D721Med (cell line): ENCODE measurements at places on chromosomes 4 and X.

DNA sequence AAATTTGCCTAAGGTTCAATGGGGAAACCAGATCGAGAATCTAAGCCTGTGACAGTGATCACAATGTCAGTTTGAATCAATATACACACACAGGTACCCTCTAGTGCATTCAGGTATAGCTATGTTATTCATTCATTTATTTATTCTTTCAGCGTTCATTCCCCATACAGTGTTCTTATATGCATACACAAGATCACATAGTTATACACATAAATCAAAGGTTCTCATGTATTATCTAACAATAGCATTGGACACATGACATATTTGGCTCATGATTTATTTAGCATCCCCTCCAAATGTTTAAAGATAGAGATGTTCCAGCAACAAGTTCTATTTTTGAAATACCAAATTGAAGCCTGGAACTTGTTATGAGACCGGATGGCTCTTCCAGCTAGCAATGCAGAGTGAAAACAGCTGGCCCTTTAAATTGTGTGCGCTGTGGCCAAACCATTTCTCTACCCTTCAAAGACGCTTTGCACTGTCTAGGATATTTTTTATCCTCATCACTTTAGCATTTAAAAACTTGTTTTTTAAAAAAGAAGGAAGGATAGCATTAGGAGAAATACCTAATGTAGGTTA lies 131.0 kb downstream of the ATXN3L start:
- no peak for DNase-seq

- no peak for DNase-seq
These were observed 186.0 kb upstream of the FAM241A start for GRCh38 chr4:111959222-111959621.

DNA sequence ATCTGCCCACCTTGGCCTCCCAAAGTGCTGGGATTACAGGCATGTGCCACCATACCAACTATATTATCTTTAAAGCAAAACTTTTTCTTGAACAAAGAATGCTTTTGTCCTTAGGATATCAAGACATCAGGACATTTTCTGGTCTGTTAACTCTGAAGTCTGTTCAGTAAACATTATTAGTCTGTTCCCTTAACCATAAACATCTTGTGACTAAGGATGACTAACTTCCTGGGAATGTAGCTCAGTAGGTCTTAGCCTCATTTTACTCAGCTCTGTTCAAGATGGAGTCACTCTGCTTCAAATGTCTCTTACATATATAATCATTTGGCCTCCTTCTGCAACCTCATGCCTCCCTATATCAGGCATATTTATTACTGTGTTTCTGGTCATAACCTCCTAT lies 122.9 kb downstream of the UBE2NL start:
- DNase-seq, result no peak

GRCh38 chr4:121227341-121227792 lies 63.2 kb upstream of the TNIP3 start:
- no peak for DNase-seq

DNA sequence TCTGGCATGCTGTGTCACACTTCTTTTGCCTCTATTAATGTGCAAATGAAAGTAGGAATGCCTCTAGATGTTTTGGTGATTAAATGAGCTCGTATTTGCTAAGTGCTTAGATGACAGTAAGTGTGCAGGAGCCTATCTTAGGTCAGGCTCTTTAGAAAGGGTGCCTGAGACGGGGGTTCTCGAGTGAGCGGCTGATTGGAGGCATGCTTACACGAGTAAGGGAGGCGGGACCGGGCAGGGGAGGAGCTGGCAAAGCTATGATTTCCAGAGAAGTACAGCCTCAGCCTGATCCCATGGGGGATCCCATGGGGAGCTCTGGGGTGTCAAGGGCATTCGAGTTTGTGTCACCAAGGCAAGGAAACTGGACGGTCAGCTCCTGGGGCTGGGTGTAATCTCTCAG lies 44.8 kb downstream of the CLDN34 start:
- no peak for DNase-seq

- no peak for DNase-seq
These were observed 1.8 kb upstream of the KLHL4 start for GRCh38 chrX:87515836-87516235.

- no peak for DNase-seq
These were observed at the start of gene GPRIN3 for GRCh38 chr4:89307446-89308160. GPRIN3 (minus strand) TSS chr4:89307800; CDS start chr4:89250110, 57,690 bp downstream.

GRCh38 chr4:7160439-7160838 lies 31.9 kb upstream of the SORCS2 start:
- DNase-seq, result no peak

DNA sequence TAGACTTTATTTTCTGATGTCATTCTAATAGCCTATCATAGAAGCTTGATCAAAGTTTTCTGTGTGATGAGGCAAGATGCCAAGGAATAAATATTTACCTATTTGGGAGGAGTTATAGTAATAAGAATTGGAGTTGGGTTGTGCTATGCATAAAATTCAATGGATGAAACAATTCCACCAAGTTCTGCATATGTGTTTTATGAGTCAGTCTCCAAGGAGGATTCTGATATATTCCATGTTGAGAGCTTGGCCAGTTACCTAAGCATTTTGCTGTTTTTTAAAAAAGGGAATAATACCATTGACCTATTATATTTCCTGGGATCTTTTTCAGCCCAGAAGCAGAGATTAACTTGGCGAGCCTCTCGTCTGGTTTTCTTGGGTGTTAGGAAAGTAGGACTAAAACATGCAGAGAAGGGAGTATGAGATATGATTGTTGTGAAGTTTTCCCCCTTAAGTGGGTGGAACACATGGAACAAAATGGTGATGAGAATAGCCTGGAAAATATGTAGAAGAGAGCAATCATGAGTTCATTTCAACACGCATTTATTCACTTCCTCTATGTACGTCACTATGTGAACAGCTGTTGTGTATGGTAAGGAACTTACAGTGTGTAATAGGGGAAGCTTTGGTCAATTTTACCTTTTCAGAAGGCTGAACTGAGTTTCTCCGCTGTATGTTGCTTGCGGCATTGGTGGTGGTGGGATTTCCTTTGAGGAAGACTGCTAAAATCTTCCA lies 39.2 kb downstream of the POLA1 start:
- no peak for DNase-seq

DNA sequence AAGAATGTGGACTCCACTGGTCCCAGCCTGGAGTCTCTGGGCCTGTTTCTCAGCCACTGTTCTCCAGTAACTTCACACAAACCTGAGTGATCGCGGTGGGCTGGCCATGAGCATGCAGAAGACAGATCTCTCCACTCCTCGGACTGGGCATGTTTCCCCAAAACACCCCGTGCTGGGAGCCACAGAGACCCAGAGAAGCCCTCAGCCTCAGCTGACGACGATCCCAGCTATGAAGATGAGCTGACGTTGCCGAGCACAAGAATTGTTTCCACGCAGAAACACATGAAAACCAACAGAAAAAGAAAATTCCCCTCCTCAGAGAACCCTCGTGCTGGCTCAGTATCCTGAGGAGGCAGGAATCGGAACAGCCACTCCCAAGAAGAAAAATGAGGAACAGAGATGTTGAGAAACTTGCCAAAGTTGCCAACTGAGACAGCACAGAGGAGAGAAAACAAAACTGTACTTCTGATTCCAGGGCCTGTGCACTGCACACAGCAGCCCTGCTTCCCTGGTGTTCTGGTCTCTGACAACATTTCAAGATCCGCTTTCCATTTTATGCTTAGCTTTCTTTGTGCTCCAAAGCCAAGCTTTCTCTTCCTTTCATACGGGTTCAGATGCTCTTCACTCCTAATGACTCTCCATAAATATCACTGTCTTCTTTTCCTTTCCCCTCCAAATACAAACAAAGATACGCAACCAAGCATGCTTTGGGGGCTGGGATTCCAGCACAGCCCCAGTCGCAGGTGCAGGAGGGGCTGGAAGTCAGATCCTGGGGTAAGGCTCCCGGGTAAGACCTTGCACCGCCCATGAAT lies 81.4 kb downstream of the IRF2 start:
- no peak for DNase-seq

DNA sequence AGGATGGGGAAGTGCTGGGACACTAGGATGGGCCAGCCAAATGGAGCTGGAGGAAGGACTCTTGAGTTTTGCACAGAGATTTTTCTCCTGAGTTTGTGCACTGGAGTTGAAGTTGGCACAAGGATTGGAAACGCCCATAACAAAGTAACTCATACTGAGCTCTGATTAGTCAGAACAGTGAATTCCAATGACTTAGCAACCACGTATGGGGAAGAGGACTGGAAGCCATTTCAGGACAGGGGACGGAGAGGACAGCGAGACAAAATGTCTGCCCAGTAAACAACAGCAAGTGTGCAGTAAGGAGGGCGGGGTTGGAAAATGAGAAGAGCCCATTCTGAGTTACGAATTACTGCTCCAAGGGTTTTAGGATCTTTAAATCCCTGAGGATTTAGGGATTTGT lies 5.9 kb downstream of the RIPPLY1 start:
- no peak for DNase-seq

GRCh38 chr4:77454858-77455257 lies 150.8 kb upstream of the CXCL13 start:
- DNase-seq, result no peak
